ENCODE measurements at places on chromosomes 11 and 22.

- no peak for DNase-seq
These were observed 92.5 kb downstream of the RELT start for GRCh38 chr11:73468590-73469161.

- DNase-seq, result no peak
These were observed 47.0 kb upstream of the ACCSL start for GRCh38 chr11:44000731-44001130.

DNA sequence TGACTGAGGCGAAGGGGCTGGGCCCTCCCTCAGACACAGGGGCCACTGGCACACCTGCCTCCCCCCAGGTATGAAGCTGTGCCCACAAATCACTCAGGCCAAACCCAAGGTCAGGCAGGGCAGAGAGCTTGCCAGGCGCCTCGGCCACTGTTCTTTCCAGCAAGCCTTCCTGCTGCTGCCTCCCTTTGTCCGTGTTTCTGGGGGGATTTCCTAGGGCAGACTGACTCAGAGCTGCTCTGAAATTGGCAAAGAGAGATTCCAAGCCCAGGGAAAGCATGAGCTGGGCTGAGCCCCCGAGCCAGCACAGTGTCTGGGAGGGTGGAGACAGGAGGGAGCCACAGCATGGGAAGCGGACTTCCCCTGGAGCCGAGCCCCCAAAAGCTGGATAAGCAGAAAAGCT lies 33.2 kb downstream of the PPP2R1B start:
- DNase-seq, result no peak

- no peak for DNase-seq
These were observed 411.8 kb downstream of the CTTN start for GRCh38 chr11:70810133-70810532.

- DNase-seq, result no peak
These were observed 47.8 kb downstream of the PPP2R1B start for GRCh38 chr11:111718436-111718835.

- no peak for DNase-seq
These were observed 40.7 kb downstream of the CSTPP1 start for GRCh38 chr11:46977038-46977813.

GRCh38 chr22:38465673-38466490 lies 2.0 kb upstream of the KDELR3 start:
- DNase-seq, result no peak

- peak; percentile 14 for DNase-seq
These were observed 1.6 kb downstream of the DEAF1 start for GRCh38 chr11:693415-693831.

DNA sequence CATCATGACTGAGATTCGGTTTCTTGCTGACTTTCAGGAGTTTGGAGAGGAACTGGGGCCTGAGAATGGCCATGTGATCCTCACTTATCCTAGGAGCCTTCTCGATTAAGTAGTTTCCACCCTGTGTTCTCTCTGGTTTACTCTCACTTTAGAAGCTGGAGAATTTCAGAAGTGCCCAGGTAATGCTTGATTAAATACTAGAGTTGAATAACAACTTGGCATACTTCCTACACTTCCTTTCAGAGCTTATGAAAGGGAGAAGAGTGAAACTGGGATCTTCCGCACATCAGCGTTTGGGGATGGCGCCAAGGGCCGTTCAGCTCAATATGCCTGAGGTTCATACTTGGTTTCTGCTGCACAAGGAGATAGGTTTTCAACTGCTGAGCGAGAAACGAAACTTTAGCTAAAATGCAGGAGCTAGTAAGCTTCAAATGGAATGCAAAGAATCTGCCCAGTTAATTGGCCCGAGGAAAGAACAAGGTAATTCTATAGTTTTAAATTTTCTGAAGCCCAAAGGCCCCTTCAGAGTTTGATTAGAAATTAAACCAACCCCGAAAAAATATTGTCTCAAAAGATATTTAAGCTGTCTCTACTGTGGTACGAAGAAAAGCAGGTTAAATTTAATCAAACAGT lies 823 bp upstream of the MUC15 start:
- DNase-seq, result no peak

DNA sequence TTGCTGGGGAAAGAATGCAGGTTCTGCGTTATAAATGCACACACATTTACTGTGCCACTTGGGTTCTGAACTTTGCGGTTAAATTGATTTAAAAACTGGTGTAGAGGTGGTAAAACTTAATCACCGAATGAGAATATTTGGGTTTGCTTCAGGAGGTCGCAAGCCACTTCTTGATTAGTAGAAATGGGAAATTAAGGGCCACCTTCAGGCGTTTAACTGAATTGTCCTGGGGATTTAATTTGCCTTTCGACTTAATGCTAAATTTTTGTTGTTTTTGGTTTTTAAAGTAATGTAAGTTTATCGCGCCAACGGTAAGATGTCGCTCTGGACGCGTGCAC lies 459 bp upstream of the NCR3LG1 start:
- no peak for DNase-seq

DNA sequence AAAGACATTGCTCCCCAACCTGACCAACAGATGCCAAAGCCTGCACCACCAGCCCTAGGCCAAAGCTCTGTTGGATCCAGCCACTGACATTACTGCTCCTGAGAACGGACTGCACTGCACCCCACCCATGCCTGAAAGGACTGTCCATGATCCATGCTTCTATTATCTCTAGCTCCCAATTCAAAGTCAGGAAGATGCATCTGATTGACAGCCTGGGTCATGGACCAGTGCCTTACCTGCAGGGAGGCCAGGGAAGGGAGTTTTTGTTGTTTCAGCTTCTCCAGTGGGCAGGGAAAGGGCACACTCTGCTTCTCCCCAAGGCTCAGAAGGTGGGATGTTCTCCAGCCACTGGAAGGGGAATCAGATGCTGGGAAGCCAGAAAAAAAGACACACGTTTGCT lies 4.8 kb upstream of the PRDM11 start:
- DNase-seq, result no peak

GRCh38 chr11:64885367-64886286 lies 7.2 kb upstream of the EHD1 start:
- peak; percentile 97 for DNase-seq

DNA sequence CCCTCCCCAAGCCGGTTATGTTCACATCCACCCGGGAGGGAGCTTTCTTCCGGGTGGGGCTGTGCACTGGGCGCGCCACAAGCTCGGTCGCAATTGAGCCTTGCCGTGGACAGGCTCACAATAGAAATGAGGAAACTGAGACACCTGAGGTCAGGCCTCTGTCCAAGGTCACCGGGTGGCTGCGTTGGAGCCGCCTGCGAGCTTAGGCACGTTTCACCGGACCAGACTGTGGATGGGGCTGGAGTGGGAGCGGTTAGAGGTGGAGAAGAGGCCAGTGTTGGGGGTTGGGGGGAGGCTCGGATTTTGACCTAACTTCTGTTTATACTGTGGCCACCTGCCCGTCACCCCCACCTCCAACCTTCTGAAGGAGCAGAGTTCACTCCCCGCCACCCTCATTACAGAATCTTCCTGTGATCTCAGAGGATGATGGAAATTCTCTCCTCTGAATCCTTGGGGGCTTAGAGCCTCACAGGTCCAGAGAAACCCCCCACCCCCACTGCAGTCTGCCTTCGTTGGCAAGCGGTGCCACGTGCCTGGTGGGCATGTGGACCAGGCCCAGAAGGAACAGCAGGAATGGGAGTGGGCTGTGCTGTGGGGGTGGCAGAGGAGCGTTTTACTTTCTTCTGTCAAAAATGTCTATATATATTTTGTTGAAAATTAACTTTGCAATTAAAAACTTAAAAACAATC lies 631 bp upstream of the NPTXR start:
- no peak for DNase-seq

DNA sequence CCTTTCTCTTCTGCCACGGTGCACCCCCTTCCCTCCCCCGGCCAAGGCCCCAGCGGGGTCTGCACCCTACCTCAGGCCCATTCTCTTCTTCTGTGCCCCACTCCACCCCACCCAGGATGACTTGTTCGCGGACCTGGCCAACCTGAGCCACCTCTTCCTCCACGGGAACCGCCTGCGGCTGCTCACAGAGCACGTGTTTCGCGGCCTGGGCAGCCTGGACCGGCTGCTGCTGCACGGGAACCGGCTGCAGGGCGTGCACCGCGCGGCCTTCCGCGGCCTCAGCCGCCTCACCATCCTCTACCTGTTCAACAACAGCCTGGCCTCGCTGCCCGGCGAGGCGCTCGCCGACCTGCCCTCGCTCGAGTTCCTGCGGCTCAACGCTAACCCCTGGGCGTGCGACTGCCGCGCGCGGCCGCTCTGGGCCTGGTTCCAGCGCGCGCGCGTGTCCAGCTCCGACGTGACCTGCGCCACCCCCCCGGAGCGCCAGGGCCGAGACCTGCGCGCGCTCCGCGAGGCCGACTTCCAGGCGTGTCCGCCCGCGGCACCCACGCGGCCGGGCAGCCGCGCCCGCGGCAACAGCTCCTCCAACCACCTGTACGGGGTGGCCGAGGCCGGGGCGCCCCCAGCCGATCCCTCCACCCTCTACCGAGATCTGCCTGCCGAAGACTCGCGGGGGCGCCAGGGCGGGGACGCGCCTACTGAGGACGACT lies 15.9 kb downstream of the RTN4RL2 start:
- no peak for DNase-seq

- DNase-seq, result no peak
These were observed 7.9 kb downstream of the MUC6 start for GRCh38 chr11:1028616-1029015.

DNA sequence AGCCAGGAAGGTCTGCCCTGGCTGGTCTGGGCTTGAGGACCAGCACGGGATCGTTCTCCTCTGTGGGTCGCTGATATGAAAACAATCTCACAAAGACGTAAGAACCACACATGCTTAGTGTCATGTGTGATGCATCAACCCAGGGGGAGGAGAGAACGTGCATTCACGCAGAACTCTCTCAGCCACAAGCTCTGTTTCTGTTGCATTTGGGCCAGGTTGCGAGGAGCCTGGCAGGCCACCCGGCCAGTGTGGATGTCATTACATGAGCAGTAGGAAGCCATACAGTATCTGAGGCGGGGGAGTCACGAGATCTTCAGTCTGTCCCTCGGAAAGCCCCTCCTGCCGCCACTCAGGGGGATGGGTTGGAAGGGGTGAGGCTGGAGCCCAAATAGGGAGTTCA lies 53.1 kb upstream of the KCNQ1OT1 start:
- DNase-seq, result no peak

- DNase-seq, result no peak
These were observed 72.4 kb upstream of the TMEM45B start for GRCh38 chr11:129743112-129743815.

- peak; percentile 98 for DNase-seq
These were observed at the start of gene MAFF for GRCh38 chr22:38201711-38202436. Gene MAFF, plus strand, starts transcription at chr22:38201994. Its CDS starts 11,860 bp downstream, at chr22:38213854.

DNA sequence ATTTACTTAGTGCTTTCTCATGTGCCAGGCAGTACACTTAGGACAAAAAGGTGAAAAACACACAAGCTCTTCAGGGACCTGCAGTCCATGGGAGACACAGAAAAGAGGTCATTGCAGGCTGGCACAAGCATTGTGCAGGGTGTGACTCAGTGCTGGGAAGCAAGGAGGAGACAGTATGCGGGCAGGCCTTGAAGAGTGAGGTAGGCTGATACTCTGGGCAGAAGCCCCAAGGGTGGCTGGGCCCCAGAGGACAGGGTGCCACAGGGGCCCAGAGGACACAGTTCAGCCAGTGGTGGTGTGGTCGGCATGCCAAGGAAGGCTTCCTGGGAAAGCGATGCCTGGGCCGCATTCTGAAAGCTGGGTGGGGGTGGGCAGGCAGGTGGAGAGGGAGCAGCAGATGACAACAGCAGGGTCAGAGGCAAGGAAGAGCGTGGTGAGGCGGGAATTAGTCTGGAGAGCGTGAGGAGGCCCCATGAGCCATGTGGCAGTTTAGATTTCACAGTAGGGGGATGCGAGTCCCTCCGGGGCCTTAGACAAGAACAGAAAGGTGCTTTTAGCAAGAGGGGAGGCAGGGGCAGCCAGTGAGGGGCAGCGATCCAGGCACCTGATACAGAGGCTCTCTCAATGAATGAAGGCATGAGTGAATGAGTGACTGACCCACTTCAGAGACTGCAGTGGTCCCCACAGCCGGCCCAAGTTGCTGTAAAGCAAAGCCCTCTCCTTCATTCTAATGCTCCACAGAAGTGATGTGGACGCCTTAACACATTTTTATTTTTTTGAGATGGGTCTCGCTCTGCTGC lies 6.8 kb downstream of the C11orf24 start:
- DNase-seq, result no peak

- no peak for DNase-seq
These were observed 20.0 kb downstream of the CD6 start for GRCh38 chr11:60991457-60991856.

DNA sequence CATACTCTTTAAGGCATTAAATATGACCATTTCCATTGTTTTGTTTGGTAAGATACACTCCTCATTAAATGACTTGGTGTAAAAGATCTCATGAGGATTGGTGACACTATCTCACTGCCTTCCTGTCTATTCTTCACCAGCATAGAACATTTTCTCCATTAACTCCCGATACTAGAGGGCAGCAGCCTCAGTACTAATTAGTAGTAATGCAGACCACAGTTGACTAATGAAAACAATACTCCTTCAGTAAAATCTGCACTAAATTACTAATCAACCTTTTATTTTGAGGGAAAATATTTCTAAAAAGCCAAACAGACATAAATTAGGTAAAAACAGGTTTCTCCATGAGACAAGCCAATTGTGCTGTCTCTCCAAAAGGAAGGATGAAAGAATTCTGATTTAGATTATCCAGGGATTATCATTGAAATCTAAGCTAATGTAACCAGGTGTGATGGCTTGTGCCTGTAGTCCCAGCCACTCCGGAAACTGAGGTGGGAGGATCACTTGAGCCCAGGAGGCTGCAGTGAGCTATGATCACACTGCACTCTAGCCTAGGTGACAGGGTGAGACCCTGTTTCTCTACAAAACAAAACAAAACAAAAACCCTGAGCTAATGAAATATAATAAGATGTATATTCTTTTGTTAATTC lies 9.4 kb downstream of the PGM2L1 start:
- peak; percentile 69 for DNase-seq

- DNase-seq, result no peak
These were observed 1046.2 kb downstream of the OPCML start for GRCh38 chr11:132486060-132486459.

DNA sequence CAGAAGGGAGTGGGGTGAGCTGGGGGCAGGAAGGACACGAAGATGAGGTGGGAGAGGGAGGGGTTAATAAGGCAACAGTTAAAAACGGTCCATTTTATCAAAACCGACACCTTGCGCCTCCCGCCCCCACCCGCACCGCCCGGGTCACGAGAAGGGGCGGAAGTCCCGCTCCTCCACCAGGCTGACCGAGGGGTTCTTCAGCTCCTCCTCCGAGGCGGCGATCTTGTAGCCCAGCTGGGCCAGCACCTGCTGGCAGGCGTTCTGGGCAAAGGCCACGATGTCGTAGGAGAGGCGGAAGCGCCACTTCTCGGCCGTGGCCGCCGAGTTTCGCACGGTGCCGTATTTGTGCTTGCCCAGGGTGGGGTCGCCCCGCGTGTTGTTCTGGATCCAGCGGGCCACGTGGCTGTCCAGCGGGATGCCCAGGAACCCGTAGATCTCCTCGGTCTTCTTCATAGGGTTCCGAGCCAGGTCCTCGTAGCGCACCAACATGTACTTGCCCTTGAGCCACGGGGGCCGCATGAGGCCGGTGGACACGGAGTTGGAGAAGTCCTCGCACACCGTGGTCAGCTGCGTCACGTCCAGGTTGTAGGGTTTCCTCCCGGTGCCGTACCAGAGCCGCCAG lies 15.8 kb downstream of the CHST1 start:
- no peak for DNase-seq

GRCh38 chr11:113992459-113993110 lies 17.7 kb downstream of the HTR3A start:
- DNase-seq, result no peak
